ENCODE measurements at places on chromosomes 16 and 17. TPM values are rescaled to one million over a fixed set of nuclear protein-coding genes. Genes with fewer than 3 reads are reported as not detected.
A peak's percentile ranks its signal among the peaks of the same experiment; 100 is the strongest.

DNA sequence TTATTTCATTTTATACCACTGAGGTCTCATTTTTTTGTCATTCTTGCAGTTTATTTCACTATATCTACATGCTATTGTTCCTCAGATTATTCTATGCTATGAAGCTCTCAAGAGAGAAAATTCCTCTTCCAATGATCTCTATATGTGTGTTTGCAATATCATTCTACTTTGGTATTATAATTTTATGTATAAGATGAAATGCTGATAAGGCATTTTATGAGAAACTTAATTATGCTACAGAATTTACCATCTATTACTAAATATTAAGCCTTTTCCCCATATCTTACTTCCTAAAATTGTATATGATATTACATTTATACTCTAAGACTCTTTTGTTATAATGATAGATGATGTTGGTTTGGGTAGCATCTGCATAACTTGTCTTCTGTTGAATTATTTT is 765.5 kb downstream of the KCNJ2 start:
- no peak for DNase-seq

DNA sequence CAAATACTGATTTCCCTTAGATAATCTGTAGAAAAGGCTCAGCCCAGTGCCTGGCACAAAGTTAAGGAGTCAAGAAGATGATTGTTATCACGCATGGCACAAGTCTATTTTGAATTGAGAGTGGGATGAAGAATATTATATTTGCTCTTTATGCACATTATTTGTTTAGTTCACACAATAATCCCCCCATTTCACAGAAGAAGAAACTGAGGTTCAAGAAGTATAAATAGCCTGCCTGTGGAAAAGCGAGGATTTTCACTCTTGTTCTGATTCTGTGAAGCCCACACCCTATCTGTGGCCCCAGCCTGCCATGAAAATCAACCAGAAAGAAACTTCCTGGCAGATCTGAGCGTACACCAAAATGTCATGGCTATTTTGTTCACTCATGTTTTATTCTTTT is 73.0 kb downstream of the YPEL2 start:
- no peak for DNase-seq

DNA sequence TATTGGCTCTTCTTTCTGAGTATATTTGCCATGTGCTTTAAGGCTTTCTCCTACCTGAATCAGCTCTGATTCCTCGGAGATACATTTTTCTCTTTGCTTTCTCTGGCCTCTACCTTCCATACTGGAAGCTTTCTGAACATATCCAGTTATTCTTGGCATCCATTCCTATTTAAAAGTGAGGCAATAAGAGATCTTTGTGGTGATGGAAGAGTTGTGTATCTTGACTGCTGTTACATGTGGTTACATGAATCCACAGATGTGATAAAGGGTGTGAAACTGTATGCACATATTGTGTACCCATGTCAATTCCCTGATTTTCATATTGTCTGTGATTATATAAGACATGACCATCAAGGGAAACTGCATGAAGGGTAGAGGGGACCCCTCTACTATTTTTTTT is 24.4 kb downstream of the UBE2O start:
- DNase-seq: no peak

- DNase-seq: no peak
Observed at GRCh38 chr17:17922070-17922614, 50.1 kb downstream of the TOM1L2 start.

- no peak for DNase-seq
Observed at GRCh38 chr17:2883544-2884213, 87.4 kb downstream of the RAP1GAP2 start.

DNA sequence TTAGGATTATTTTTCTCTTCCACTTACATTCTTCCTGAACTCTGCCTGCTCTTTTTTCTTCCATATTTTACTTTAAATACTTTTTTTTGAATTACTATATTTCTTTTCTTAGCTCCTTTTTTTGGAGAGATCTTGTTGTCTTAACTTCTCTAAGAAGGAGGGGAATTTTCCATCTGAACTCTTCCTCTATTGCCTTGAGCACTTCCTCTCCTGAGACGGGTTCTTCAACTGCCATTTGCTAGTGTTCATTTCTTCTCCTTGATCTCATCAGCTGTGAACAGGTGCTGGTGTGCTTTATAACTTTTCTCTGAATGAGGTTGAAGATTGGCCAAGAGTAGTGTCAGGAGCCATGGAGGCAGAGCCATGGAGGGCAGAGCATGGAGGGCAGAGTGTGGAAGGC is 15.1 kb upstream of the CD300LD start:
- no peak for DNase-seq

DNA sequence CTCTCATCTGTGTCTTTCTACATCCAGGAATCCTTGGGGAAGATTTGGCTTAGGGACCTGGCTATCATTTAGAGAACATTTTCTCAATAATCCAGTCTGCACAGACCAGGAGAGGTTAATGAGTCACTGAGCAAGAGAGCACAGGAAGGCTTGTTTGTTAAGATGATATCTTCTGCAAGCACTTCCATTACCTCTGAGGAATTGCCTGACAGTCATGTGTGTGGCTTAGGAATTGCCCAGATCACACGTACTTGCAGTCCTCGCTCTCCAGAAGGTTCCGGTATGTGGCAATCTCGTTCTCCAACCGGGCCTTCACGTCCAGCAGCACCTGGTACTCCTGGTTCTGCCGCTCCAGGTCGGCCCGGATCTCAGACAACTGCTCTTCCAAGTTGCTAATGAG is 3.3 kb downstream of the KRT37 start:
- DNase-seq: no peak

GRCh38 chr17:68288804-68289203 is 2.1 kb downstream of the SLC16A6 start:
- no peak for DNase-seq

SULT1A1 gene
- 8.9 TPM for total RNA-seq

GRCh38 chr17:77107506-77108433 is 33.0 kb upstream of the SEC14L1 start:
- no peak for DNase-seq

GRCh38 chr16:86854626-86855294 is 276.4 kb downstream of the FOXL1 start:
- DNase-seq: no peak

GRCh38 chr16:24396350-24397271 is 140.5 kb downstream of the CACNG3 start:
- DNase-seq: no peak

DNA sequence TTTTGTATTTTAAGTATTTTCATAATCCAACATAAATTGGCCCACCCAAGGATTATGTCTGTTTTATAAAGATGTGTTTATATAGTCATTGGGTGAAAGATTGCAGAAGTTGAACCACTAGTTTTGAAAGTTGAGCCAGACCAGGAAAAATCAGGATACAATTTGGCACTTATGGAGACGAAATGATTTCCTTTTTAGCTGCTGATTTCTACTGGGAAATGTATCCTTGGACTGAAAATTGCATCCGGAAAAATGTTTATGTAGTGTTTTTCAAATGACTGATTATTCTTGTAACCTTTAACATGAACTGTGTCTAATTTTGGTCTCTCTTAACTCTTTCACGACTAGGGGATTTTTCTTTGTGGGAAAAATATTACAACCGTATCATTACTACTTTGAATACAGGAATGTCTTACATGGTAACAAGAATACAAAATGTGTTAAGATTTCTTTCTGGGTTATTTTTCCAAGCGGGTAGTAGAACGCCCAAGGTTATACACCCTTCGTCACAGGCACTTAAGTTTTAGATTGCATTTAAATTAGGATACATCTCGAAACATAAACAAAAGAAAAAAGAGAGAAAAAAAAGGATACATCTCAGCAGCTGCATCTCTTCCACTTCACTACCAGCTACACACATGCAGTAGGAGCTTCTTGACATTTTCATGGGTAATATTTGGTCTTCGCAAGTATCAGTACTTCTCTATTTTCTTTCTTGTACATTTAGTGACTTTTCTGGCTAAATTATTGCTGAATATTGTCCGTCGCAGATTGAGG is 273.0 kb upstream of the TBX2 start:
- no peak for DNase-seq

GRCh38 chr17:32486701-32487472 is at the start of gene CDK5R1:
CDK5R1 (plus strand) TSS chr17:32486993; CDS start chr17:32487621, 628 bp downstream.
- peak; percentile 84 for DNase-seq

HSD17B1 gene
- total RNA-seq: 2.3 TPM

- DNase-seq: no peak
Observed at GRCh38 chr16:31475946-31476302, 4.0 kb downstream of the TGFB1I1 start.

GRCh38 chr16:87707097-87707496 is 58.7 kb downstream of the KLHDC4 start:
- no peak for DNase-seq

DNA sequence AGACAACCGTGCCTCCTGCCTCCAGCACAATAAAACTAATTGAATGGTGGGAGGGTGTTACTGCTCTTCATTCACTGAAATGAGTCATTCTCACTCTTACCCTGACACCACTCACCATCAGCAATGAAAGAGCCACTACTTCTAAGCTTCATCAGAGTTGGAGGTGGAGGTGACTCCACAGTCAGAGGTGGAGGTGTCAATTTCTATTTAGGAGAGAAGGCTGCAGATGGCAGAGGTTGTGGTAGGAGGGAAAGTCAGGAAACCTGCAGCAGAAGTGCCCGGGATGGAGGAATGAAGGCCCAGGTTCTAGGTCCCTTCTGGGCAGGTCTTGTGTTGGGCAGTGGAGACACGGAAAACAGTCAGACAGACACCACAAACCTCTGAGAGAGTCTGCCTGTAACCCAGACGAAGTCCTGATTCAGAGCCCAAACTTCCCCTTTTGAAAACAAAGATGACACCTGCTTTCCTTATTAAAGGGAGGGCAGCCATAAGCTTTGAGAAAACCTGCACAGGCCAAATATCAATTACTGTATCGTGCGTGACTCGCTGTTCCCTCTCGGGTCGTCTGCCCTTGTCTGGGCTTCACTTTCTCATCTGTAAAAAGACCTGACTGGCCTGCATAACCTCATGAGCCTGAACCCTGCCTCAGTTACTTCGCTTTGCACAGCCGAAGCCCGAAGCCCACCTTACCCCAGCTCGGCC is 668 bp downstream of the ATPAF2 start:
- no peak for DNase-seq

SPNS3 gene
- total RNA-seq: not detected

DNA sequence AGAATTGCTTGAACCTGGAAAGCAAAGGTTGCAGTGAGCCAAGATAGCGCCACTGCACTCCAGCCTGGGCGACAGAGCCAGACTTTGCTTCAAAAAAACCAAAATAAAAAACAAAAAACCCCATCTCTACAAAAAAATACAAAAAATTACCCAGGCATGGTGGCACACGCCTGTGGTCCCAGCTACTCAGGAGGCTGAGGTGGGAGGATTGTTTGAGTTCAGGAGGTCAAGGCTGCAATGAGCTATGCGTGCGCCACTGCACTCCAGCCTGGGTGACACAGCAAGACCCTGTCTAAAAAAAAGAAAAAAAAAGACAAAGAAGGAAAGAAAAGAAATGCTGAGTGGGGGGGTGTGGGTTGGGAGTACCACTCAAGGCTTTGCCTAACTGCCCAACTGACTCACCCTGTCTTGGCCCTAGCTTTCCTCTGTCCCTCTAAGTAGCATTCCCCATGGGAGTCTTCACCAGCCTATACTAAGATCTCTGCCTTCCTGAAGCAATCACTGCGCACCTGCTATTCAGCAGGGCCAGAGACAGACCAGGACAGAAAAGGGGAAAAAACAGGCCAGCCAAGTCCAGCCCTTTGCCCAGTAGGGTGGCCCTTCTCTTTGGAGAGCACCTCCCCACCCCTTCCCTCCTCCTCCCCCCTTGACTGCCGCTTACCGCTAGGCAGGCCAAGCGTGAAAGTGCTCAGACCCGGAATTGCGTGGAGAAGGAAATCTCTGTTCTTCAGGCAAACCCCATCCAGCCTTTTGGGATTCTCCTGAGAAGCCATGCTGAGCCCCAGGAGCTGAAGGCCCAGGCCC is 45.8 kb downstream of the RTN4RL1 start:
- DNase-seq: no peak

DNA sequence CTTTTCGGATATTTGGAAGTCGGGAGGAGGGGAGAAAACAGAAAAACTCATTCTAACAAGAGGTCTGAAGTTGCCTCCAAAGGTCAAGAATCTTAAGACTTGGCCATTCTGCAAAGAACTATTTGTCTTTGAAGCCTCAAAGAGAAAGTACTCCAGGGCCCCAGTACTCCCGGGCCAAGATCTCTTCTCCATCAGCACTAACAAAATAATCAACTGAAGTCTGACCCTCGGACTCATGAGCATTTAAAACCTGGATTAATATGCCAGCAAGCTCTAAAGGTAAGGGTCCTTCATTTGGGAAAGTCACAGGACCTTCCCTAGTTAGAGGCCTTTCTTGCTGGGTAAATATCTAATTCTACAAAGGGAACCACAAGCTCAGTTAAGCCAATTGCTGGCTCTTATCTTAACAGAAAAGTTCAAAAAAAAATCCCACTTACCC is 4.5 kb downstream of the AXIN2 start:
- DNase-seq: no peak

DNA sequence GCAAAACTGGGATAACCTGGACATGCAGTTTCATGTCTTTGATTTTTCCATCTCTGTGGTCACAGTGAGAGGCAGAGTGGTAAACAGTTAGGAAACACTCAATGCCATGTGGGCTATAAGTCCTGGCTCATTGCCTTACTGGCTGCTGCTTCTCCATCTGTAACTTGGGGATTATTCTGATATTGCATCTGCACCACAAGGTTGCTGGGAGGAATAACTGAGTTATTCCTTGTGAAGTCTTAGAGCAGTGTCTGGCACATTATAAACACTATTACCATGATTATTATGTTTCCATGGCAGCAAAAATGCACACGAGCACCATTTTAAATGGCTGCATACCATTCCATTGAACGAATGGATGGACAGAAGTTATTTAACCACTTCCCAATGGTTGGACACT is 111.7 kb upstream of the CDH5 start:
- DNase-seq: no peak

- DNase-seq: no peak
Observed at GRCh38 chr17:72244494-72244893, 123.7 kb downstream of the SOX9 start.

- DNase-seq: no peak
Observed at GRCh38 chr17:76579281-76579680, 6.4 kb downstream of the ST6GALNAC2 start.

TPSB2 gene
- not detected for total RNA-seq

- peak; percentile 92 for DNase-seq
Observed at GRCh38 chr17:49851387-49852291, 3.8 kb upstream of the TAC4 start.

- no peak for DNase-seq
Observed at GRCh38 chr16:27406511-27407128, 4.6 kb downstream of the IL21R start.

ZDHHC1 gene
- 1.0 TPM for total RNA-seq

ABCC3 gene
- 39.3 TPM for total RNA-seq

GRCh38 chr17:8468127-8468526 is 32.4 kb downstream of the NDEL1 start:
- no peak for DNase-seq

- no peak for DNase-seq
Observed at GRCh38 chr17:57505841-57506773, 239.0 kb downstream of the CCDC182 start.

Measured in Caco-2 (cell line).